ENCODE measurements at places on chromosomes 7 and 10.

- no peak for DNase-seq
Observed at GRCh38 chr10:15316145-15316544, 54.9 kb downstream of the FAM171A1 start.

GRCh38 chr10:33423154-33423529 lies 88.7 kb upstream of the NRP1 start:
- no peak for DNase-seq

DNA sequence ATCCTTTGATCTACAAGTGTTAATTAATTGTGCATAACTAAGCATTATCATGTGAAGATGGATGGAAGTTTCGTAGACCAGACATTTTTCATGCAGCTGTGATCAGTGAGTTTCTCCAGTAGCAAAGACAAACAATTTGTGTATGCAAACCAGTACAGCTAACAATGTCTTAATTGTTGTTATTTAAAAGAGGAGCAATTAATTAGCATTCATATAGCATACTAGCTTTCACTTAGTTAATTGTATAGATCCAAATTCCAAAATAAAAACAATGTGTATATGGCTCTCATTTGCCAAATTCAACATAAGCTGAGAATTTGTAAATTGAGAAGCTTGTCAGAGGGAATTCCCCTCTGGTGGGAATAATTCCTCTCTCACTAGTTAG lies 22.6 kb upstream of the PRKCQ start:
- no peak for DNase-seq

DNA sequence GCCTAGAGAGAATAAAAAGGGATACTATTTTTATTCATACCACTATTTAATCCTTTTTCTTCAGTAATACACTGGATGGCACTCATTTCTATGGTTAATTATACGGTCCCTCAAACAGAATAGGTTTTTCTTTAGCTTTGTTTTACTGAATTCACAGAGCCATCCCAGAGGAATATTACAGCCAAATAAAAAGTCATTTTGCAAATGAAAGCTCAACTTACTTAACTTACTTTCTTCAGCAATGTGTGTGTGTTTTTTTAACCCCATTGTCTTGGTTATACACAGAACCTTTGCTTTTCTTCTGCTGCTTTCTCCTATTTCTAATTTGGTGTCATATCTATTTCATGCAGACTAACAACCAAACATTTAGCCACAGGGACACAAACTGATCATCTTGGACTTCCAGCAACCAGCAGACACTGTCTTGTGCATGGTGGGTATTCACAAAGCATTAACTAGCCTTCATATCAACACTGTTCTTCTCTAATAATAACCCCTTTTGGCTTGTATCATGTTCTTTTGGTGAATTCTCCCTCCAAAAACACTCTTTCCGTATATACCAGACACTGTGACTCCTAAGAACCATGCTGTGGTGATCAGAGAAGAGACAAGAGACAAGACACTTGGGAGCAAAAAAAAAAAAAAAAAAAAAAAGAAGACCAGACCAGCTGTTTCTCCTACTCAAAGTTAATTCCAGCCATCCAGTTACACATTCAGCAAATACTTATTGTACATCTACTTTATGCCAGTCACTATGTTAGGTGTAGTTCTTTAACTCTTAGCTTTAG lies 40.4 kb downstream of the PIP4K2A start:
- DNase-seq = no peak

DNA sequence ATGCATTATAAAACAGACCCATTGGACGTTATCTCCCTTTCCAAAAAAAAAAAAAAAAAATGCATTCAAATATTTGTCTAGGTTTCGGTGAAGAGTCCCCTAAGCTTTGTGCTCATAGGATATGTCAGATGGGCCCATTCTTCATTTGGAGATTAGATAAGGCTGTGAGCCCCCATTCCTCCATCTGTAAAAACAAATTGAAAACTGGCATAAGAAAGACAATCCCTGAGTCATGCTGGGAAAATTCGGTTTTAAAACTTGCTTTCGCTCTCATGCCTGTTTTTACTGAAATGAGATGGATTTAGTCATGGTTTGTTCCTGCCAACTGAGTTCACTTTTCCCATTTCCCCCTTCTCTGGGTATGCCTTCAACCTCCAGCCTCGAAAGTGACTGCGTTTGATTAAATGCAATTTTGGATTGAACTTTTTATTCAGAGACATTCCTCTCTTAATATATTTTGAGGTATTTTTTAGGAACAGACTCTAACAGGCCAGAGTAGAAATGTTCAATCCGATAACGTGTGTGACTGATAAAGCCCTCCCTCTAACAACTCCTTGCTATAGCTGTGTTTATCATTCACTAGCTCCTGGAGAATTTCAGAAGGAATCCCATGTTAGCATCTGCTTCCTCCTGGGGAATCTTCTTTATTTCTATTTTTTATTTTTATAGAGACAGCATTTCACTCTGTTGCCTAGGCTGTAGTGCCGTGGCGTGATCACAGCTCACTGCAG lies 190.9 kb upstream of the LYZL2 start:
- no peak for DNase-seq

GRCh38 chr10:69718951-69719350 lies 82.8 kb upstream of the COL13A1 start:
- DNase-seq = no peak

DNA sequence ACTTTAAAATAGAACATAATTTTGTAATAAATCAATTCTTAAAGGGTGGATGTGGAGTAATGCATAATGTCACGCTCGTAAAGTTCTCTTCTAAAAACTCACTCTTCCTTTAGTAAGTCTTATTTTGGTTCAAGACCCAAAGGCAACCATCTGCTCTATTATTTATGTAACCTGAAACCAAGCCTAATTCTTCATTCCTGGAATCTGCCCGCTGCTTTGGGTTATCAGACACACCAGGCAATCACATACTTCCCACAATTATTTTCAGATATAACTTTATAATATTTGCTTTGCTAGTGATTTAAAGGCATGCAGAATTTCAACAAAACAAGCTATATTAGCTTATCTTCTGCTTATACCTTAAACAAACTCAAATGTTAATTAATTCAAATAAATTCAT lies 39.0 kb downstream of the RAB11FIP2 start:
- no peak for DNase-seq

- no peak for DNase-seq
Observed at GRCh38 chr10:28211759-28212158, 91.1 kb downstream of the MPP7 start.
